Peyer's patch (tissue), 4 donors: ENCODE measurements at places on chromosomes 5 and 9.

- no peaks in the 10 kb centered on the region for H3K27me3 ChIP-seq
- no peaks in the 10 kb centered on the region for H3K36me3 ChIP-seq
- peak overlapping the region; percentile 69 for H3K27ac ChIP-seq
- DNase-seq = no peak
- H3K4me1 ChIP-seq = no peaks in the 10 kb centered on the region
These were observed 663.6 kb upstream of the ZNF608 start for GRCh38 chr5:125409861-125410536.

- no peaks in the 10 kb centered on the region for H3K4me1 ChIP-seq
- no peak for DNase-seq
- H3K36me3 ChIP-seq = no peaks in the 10 kb centered on the region
- H3K4me3 ChIP-seq = no peak overlapping the region
These were observed 73.6 kb upstream of the CAST start for GRCh38 chr5:96588539-96588938.

GRCh38 chr5:111781200-111781599 is 24.2 kb upstream of the NREP start:
- no peaks in the 10 kb centered on the region for H3K27me3 ChIP-seq
- H3K36me3 ChIP-seq = no peaks in the 10 kb centered on the region
- no peak for DNase-seq
- H3K27ac ChIP-seq = no peak overlapping the region

- no peak for DNase-seq
- peak overlapping the region; percentile 55 for H3K27ac ChIP-seq
- no peaks in the 10 kb centered on the region for H3K4me1 ChIP-seq
- H3K27me3 ChIP-seq = no peaks in the 10 kb centered on the region
- no peaks in the 10 kb centered on the region for H3K36me3 ChIP-seq
- H3K4me3 ChIP-seq = peak overlapping the region; percentile 48
These were observed 647 bp downstream of the FREM1 start for GRCh38 chr9:14909601-14909960.

DNA sequence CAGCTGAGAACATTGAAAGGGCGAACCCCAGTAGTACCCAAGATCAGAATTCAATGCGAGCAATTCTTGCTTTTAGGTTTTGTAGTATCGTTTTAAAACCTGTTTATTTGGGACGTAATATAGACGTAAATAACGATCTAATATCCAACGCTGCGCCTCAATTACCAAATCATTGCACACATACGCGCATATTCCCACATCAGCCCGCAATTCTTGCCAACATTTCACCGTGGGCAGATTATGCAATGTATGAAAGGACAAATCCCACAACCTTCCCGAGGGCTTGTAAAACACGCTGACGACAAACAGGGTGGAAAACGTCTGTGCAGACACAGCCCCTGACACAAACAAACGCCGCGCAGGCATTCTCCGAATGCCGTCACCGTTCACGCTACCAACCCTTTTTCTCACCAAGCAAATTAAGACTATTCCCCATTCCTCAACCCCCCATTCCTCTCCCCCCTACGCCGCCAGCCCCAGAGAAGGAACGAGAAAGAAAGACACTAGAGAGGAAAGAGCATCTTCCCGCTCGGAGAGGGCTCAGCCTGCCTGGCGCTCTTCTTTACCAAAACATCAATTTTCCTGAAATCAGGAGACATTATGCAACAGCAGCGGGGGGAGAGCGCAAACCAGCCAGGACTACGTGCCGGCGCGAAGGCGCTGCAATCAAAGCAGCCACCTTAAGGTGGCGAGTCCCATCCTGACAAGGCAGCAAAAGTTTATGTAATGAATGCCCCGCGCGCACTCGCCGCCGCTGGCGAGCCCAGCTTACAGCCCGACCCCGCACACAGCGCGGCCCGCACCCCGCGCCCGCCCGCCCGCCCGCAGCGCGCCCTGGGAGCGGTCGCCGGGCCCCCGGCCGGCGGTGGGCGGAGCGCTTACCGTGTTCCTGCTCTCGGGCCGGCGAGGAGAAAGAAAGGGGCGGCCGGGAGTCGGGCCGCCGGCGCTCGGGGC is 597 bp downstream of the NFIL3 start:
- no peaks in the 10 kb centered on the region for H3K36me3 ChIP-seq
- peaks cover 31% of the 10 kb centered on the region for H3K4me1 ChIP-seq
- peak overlapping the region; percentile 54 for H3K4me3 ChIP-seq
- peak; percentile 49 for DNase-seq
- peak overlapping the region; percentile 76 for H3K27ac ChIP-seq

DNA sequence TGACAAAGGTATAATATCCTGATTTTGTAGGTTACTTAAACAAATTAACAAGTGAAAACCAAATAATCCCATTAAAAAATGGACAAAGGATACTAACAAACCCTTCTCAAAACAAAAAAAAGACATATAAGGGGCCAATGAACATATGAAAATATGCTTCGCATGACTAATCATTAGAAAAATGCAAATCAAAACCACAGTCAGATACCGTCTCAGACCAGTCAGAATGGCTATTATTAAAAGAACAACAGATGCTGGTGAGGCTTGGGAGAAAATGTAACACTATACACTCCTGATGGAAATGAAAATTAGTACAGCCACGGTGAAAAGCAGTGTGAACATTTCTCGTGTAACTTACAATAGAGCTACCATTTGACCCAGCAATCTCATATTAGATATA is 1542.2 kb upstream of the CDH9 start:
- no peaks in the 10 kb centered on the region for H3K4me1 ChIP-seq
- no peak overlapping the region for H3K27ac ChIP-seq
- H3K36me3 ChIP-seq = no peaks in the 10 kb centered on the region
- no peak overlapping the region for H3K4me3 ChIP-seq
- DNase-seq = no peak
- H3K27me3 ChIP-seq = no peaks in the 10 kb centered on the region

GRCh38 chr9:86303316-86303975 is 21.1 kb upstream of the ISCA1 start:
- no peaks in the 10 kb centered on the region for H3K27me3 ChIP-seq
- H3K27ac ChIP-seq = no peak overlapping the region
- DNase-seq = no peak
- H3K4me3 ChIP-seq = no peak overlapping the region

DNA sequence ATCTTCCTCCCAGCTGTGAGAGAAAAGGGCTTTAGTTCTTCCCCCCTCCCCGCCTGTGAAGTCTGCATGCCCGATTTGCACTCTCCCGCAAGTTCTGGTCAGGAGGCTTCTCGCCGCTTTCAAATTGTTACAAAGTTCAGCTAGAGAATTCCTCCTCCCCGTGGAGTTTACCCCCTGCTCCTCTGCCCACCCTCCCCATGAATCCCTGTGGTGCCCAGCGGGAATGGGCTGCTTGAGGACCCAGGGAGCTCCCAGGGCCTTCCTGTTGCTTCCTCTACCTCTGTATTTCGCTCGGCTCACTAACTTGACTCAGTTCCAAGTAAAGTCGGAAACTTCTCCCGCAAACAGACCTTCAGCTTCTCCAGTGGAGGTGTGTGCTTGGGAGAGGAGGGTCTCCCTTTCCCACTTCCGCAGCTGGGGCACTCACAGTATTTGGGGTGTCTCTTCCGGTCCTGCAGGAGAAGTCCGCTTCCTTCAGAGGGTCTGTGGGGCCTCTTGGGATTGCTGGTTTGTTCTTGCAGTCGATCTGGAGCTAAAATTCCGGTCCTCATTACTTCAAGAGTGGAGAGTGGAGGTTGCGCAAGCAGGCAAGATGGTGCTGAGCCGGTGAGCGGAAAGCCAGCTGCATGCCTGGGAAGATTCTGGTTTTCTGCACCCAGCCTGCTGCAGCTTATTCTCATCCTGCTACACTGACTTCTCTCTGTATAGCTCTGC is 97.8 kb downstream of the ADAMTS12 start:
- no peaks in the 10 kb centered on the region for H3K36me3 ChIP-seq
- no peaks in the 10 kb centered on the region for H3K4me1 ChIP-seq
- H3K27me3 ChIP-seq = no peaks in the 10 kb centered on the region
- H3K27ac ChIP-seq = no peak overlapping the region
- DNase-seq = no peak
- no peak overlapping the region for H3K4me3 ChIP-seq

- H3K36me3 ChIP-seq = peaks cover 55% of the 10 kb centered on the region
- no peak overlapping the region for H3K27ac ChIP-seq
- no peak for DNase-seq
- no peaks in the 10 kb centered on the region for H3K4me1 ChIP-seq
- H3K27me3 ChIP-seq = no peaks in the 10 kb centered on the region
These were observed 37.5 kb upstream of the SMU1 start for GRCh38 chr9:33113799-33114547.

DNA sequence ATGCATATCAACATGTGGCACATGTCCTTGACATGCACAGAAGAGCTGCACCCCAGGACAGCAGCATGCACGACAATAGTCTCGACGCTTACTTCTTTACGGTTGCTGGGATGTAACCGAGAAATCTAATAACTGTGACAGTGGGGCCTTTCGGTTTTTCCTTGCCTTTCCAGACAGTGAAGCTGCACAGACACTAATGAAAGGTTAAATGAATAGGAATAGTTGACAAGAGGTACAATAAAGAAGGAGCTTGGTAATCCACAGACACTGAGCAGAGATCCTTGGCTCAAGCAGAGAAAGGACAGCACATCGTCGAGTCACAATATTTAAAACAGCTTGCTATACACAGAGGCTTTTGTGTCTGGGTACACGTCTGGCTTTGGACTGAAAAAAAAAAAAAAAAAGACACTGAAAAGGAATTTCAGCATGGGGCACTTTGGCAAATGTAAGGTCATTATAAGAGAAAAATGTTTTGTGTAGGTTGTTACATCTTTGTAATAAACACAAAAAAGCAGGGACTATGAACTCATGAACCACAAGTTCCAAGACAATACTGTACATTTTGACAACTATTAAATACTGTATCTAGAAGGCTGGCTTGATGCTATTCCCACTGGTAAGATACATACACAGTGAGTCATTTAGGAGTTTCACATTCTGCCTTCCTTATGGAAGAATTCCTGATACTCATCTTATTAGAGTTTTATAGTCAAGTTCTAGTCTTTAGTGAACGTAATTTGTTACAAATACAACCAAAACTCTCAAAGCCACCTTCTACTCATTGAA is 5.6 kb downstream of the BNC2 start:
- H3K36me3 ChIP-seq = no peaks in the 10 kb centered on the region
- no peak for DNase-seq
- no peaks in the 10 kb centered on the region for H3K4me1 ChIP-seq
- no peak overlapping the region for H3K27ac ChIP-seq
- H3K4me3 ChIP-seq = no peak overlapping the region

DNA sequence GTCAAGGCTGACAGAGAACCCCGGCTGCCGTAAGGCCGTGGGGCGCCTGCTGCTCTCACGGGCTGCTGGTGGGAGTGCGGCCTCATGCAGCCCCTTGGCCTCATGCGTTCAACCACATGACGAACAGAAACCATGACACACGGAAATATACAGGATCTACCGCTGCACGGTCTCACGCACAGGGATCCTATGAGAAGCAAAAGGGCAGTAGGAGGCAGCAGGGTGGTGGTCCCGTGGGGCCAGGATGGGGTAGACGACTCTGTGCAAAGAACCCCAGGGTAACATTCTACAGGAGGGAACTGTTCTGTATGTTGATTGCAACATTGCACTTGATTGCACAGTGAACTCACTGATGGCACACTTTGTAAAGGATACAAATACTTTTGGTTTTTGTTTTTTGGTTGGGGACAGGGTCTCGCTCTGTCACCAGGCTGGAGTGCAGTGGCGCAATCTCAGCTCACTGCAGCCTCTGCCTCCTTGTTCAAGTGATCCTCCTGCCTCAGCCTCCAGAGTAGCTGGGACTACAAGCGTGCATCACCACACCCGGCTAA is 51.6 kb downstream of the NACC2 start:
- H3K27ac ChIP-seq = no peak overlapping the region
- no peak overlapping the region for H3K4me3 ChIP-seq
- no peaks in the 10 kb centered on the region for H3K36me3 ChIP-seq
- DNase-seq = no peak
- H3K27me3 ChIP-seq = no peaks in the 10 kb centered on the region

DNA sequence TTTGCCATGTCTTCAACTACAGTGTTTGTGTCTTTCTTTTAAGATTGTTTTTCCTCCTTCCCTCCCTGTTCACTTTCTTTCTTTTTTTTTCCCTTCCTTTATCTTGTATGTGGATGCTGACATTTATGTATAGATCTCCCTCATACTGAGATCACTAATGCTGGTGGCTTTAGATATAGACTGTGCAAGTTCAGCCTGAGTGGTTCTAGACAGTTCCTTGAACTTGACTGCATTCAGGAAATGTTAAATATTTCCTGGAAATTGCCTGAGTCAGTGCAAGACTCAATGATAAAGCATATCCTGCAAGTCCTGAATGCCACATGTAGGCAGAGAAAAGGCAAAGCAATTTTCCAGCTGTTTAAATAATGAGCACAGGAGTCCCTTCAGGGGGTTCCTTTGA is 182.5 kb upstream of the NR3C1 start:
- DNase-seq = no peak
- H3K36me3 ChIP-seq = no peaks in the 10 kb centered on the region
- no peaks in the 10 kb centered on the region for H3K4me1 ChIP-seq
- H3K27me3 ChIP-seq = no peaks in the 10 kb centered on the region
- H3K4me3 ChIP-seq = no peak overlapping the region

- DNase-seq = no peak
- H3K27me3 ChIP-seq = no peaks in the 10 kb centered on the region
- no peaks in the 10 kb centered on the region for H3K36me3 ChIP-seq
- no peaks in the 10 kb centered on the region for H3K4me1 ChIP-seq
- no peak overlapping the region for H3K4me3 ChIP-seq
- H3K27ac ChIP-seq = no peak overlapping the region
These were observed 28.0 kb downstream of the NCS1 start for GRCh38 chr9:130200038-130200849.

- H3K27me3 ChIP-seq = no peaks in the 10 kb centered on the region
- peak overlapping the region; percentile 11 for H3K27ac ChIP-seq
- H3K4me1 ChIP-seq = peaks cover 5% of the 10 kb centered on the region
- no peak for DNase-seq
- H3K36me3 ChIP-seq = no peaks in the 10 kb centered on the region
These were observed 53.7 kb downstream of the FGD3 start for GRCh38 chr9:93001031-93001430.

GRCh38 chr9:24582146-24583126 is 36.7 kb upstream of the IZUMO3 start:
- H3K27me3 ChIP-seq = no peaks in the 10 kb centered on the region
- H3K36me3 ChIP-seq = no peaks in the 10 kb centered on the region
- no peak overlapping the region for H3K4me3 ChIP-seq
- no peak for DNase-seq
- H3K27ac ChIP-seq = no peak overlapping the region
